Breast epithelium (tissue), 4 donors: ENCODE measurements at places on chromosomes 3 and 15. TPM values are rescaled to one million over a fixed set of nuclear protein-coding genes. Genes with fewer than 3 reads are reported as not detected.

DNA sequence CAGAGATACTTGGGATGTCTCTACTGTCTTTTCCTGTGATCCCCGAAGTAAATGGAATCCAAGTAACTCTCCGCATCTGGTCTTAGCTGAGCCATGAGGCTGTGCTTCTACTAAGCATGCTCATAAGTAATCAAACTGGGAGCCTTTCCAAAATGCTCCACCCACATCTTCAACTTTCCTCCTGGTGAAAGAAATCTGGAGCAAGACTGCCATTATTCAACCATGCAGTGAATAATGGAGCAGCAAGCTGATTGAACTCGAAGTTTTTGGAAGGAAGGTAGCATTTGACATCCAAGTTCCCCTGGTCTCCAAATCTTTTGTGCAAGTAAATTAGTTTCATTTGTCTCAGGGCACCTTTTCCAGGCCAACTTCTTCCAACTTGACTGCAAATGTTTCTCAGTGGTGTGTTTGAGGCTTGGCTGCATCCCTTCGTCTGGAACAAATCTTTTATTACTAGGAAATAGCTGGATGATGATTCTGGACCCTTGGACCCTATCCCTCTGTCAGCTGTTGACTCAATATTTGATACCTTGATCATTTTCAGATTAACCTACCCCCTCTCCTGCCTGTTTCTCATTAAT is 19.4 kb downstream of the GXYLT2 start:
- no peaks in the 10 kb centered on the region for H3K4me1 ChIP-seq
- no peaks in the 10 kb centered on the region for H3K27me3 ChIP-seq
- peak overlapping the region; percentile 35 for H3K27ac ChIP-seq
- DNase-seq: peak; percentile 36
- H3K36me3 ChIP-seq: no peaks in the 10 kb centered on the region
- no peak overlapping the region for H3K4me3 ChIP-seq

DNA sequence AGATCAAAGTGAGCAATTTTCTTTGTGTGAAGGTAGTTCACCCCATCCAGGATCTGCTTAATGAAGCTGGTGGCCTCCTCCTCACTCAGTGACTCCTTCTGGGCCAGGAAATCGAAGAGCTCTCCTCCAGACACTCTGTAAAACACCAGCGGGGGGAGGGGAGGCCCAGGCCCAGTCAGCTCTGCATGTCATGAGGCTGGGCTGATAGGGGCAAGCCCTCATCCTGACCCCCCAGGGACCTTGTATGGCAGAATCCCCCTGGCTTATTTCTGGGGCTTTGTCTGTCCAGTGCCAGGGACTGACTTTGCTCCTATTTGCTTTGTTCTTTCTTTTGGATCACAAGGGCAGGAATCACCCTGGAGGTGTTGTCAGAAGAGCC is 74.9 kb downstream of the DAPK2 start:
- peak overlapping the region; percentile 36 for H3K27ac ChIP-seq
- H3K36me3 ChIP-seq: no peaks in the 10 kb centered on the region
- no peak for DNase-seq
- H3K4me1 ChIP-seq: peaks cover 7% of the 10 kb centered on the region

DNA sequence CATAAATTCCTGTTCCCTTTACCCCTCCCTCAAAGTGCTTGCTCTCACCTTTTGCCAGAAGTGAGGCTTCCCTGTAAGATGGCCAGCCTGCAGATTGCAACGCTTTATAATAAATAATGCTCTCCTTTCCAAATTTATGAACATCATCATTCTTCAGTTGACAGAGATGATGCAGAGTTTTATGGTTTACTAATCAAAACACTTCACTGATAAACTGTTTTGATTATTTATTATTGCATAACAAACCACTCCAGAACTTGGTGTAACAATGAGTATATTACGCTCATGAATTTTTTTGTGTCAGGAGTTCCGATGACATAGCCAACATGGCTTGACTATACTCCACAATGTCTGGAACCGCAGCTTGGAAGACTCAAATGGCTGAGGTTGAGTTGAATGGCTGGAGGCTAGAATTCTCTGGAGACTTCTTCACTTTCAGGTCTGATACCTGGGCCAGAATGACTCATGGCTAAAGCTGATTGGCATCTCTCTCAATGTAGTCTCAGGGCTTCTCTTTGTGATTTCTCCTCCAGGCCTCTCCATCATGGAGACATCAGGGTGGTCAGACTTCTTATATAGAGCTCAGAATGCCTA is 27.3 kb upstream of the TGFBR2 start:
- H3K27me3 ChIP-seq: no peaks in the 10 kb centered on the region
- peak overlapping the region; percentile 49 for H3K27ac ChIP-seq
- H3K4me3 ChIP-seq: no peak overlapping the region
- H3K4me1 ChIP-seq: no peaks in the 10 kb centered on the region
- no peak for DNase-seq

GRCh38 chr3:125156456-125156855 is 56.1 kb downstream of the SLC12A8 start:
- H3K36me3 ChIP-seq: no peaks in the 10 kb centered on the region
- H3K27me3 ChIP-seq: no peaks in the 10 kb centered on the region
- peaks cover 4% of the 10 kb centered on the region for H3K4me1 ChIP-seq
- H3K27ac ChIP-seq: peak overlapping the region; percentile 51

P2RY13 gene
- total RNA-seq: 2.5 TPM

PLSCR2 gene
- not detected for total RNA-seq
